ENCODE measurements at places on chromosomes 1 and 21.

- DNase-seq, result no peak
Measured at GRCh38 chr1:17027900-17028299, 16.2 kb upstream of the ATP13A2 start.

- DNase-seq, result no peak
Measured at GRCh38 chr1:236800002-236800620, 5.0 kb downstream of the MTR start.

GRCh38 chr1:203873094-203873493, 11.7 kb downstream of the SNRPE start:
- no peak for DNase-seq

- DNase-seq, result no peak
Measured at GRCh38 chr1:201016211-201016651, 7.3 kb downstream of the KIF21B start.

DNA sequence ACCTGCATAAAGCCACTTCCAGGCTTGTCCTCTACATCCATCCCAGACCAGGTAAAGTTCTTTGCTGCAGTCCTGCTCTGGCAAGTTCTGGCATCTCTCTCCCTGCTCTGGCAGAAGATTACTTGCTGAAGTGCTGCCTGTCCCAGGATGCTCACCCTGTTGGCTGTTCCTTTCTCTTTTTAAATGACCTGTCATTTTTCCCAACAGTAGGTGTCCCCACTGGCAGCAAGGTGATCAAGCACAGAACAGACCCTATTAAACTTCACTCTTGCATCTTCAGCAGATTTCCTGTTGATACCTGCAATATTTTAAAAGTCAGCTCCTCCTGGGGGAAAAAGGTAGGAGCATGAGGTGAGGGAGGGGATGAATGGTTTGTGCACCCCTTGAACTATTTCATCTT, 332.6 kb downstream of the PBX1 start:
- DNase-seq, result peak; percentile 50

DNA sequence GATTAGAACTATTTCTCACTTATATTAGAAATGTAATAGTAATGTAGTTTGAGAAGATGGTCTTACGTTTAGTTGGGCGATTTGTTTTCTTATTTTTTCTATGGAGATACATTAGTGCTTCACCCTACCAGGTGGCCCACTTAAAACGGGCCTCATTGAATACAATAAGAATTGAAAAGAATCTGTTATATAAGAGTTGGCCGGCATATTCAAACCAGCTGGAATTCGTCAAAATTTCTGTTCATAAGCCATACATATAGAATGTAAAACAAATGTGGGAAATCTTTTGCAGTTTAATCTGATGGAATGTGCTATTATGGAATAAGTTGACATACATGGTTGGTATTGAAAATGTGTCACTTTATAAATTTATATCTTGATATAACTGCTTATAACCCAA, 96.4 kb upstream of the C1orf105 start:
- DNase-seq, result no peak

GRCh38 chr1:206774093-206774492, 1.8 kb upstream of the IL10 start:
- DNase-seq, result no peak

DNA sequence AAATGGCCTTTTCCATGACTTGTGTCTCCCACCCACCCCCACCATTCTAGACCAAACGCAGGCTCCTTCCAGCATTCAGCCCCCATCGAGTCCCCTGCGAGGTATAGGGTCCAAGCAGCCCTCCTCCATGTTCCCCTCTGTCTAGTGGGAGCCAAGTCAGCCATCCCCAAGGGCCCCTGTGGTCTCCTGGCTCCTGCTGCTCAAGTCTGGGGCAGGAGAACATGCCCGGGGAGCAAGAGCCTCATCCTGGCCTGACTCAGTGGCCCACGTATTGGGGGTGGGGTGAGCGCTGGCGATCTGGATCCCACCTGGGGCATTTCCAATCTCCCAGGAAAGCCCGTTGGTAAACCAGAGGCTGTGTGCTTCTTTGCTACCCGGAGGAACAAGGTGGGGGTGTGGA, 4.1 kb upstream of the PRDM16 start:
- DNase-seq, result no peak

GRCh38 chr1:218674280-218674773, 329.2 kb downstream of the TGFB2 start:
- DNase-seq, result peak; percentile 85

DNA sequence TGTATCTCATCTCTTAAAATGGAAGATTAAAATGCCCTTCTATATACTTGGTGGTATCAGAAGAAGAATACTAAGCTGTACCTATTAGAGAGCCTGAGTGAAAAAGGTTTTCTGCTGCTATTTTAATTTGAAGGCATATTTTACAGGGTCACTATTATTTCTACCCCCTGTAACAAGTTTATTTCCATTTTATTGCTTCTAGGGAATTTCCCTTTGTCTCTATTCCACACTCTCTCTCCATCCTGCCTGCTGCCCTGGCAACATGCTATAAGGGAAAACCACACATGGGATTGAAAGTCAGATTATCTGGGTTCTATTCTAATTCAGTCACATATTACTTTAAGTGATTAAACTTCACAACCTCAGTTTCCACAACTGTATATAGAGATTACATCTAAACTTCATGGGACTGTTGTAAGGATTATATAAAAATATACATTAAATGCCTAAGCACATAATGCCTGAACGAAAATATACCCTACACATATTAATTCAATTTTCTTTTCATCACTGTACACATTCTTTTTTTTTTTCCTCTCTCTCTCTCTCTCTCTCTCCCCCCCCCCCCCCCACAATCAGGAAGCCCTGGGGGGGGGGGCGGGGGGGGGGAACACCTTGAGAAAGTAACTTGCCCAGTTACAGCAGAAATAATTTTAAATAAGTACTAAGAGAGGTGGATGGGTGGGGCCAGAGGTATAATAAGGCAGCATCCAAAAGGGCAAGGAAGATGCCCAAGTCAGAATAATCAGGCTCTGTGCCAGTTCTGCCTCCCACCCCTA, 51.5 kb downstream of the LUZP1 start:
- no peak for DNase-seq

DNA sequence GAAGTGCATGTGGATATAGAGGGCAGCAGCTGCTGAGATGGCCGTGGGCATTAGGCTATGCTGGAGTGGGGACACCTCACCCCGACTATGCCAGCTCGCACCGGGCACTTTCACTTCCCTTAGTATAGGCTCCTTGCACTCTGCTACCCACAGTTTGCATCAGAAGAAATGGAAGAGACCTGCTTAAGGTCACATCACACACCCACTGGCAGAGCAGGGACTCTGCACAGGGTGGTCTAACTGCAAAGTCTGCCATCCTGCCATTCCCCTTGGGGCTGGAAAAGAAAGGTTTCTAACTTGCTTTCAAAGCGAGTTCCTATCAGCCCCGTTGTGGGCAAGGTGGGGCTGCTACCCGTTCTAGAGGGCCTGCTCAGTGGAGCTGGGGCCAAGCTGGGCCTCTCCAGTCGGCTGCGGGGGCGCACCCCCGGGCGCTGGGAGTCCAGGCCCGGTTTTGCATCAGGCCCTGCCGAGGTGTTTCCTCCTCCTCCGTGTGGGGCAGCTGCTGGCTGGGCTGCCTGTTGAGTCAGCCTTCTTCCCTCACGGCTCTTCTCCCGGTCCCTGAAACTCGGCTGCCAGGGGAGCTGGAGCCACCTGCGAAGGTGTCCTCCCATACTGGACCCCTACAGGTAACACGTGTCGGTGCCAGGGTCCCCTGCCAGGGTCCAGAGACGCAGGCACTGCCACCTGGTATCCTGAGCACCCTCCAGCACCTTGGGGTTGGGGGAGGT, at the start of gene SYTL1:
Gene SYTL1, plus strand, starts transcription at position 498 of the 728 bp plus-strand sequence. CDS start 3,313 bp downstream, outside the sequence.
- DNase-seq, result peak; percentile 80

GRCh38 chr1:63818567-63819325, 44.9 kb downstream of the ROR1 start:
- DNase-seq, result no peak

DNA sequence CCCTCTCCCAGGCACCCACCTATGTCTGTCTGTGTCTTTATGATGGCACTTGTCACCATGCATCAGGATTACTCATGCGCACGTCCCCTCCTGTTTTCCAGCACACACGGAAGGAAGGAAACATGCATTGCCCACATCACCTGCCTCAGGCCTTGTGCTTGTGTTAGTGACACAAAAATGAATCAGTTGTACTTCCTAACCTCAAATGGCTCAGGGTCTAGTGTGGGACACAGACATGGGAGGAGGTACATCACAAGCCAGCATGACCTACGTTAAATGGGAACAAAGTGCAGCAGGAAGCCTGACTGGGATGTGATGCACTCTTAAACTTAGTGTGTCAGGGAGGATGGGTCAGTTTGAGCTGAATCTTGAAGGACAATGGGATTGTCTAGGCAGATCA, 126.7 kb downstream of the TRABD2B start:
- DNase-seq, result no peak

DNA sequence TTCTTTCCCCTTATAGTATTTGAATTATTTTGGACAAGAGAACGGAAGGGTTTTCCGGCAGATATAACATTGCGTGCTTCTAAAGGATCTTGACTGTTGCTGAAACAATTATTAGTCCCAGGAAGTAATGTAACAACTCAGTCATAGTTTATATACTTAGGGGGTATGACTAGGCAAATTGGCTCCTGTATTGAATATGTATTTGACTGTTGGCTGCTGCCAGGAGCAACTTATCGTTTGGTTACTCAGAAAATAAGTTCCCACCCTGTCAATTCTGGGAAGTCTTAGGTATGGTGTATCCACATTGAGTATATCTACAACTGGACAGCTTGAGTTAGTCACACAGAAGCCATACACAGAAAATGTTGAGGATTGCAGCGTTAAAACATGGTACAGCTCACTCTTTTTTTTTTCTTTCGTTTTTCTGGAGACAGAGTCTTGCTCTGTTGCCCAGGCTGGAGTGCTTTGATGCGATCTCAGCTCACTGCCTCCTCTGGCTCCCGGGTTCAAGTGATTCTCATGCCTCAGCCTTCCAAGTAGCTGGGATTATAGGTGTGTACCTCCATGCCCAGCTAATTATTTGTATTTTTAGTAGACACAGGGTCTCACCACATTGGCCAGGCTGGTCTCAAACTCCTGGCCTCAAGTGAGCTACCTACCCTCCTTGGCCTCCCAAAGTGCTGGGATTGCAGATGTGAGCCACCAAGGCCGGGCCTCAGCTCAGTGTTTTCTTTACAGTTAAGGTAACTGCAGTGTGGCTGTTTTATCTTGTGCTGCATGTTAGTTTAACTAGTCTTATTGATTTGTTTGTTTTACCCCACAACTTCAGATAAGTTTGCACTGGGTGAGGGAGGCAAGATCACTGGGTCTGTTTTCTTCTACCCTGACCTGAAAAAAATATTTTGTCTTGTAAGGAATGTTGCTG, 10.2 kb downstream of the SMAP2 start:
- DNase-seq, result no peak

- DNase-seq, result peak; percentile 76
Measured at GRCh38 chr1:221435504-221435904, 306.4 kb downstream of the DUSP10 start.

DNA sequence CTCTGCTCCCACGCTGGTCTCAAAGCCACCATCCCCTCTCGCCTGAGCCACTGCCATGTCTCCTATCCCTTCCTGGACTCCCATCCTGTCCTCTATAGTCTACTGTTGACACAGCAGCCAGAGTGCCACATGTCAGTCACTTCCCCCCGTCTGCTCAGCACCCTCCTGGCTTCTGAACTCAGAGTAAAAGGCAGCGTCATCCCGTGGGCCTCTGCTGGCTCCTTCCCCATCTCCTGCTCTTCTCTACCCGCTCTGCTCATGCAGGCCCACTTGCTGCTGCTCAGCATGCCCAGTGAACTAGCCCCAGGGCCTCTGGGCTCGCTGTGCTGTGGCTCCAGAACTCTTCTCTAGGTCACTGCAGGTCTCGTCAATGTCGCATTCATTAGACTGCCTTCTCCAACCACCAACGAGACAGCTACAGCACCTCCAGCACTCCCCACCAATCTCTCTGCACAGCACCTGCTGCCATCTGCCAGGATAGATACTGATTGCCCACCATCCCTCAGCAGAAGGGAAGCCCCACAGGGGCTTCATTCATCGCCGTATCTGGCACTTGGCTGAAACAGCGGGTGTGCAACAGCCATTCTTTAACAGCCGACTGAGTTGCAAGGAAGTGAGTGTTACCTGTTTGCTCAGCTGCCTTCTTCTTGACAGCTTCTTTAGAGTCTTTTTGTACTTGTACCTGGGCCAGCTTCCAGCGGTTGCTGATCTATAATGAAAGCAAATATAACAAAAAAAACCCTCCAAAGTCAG, 11.8 kb upstream of the SRM start:
- DNase-seq, result no peak

DNA sequence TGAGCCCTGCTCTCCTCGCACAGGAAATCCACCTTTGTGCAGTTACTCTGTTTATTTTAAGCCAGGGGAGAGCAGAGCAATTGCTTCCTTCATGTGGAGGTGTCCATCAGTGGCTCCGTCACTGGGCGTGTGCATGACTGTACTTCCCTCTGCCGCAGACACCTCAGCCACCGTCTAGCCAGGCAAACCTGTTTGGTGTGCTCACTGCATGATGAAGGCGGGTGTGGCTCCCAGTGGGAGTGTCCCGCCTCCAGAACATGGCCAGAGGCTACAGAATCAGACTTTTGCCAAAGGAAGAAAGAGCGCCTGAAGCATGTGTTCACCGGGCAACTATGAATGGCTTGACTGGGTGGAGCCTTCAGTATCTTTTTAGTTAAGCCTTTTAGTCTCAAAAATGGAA, 26.1 kb upstream of the LAMC2 start:
- DNase-seq, result no peak

DNA sequence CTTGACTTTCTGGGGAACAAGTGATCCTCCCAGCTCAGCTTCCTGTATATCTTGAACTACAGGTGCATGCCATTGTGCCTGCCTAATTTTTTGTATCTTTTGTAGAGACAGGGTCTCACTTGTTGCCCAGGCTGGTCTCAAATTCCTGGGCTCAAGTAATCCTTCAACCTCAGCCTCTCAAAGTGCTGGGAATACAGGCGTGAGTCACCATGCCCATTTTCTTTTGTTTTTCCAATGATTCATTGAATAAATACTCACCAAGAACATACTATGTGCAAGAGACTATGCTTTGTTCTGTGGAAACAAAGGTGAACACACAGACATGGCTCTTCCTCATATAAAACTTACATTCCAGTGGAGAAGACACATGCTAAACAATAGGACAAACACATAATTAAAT, 407.8 kb upstream of the DAB1 start:
- no peak for DNase-seq

Data from GM23338 (cell line).